Stimulated activated naive CD4-positive, alpha-beta T cell treated with Interleukin-2 at 50 U/mL for 16 hours (primary cell): ENCODE measurements at places on chromosomes 3 and 15.

GRCh38 chr3:170622369-170623159 is 36.7 kb upstream of the SLC7A14 start:
- no peak for DNase-seq

- no peak for DNase-seq
Observed at GRCh38 chr15:63042877-63043334, 359 bp downstream of the TPM1 start.

DNA sequence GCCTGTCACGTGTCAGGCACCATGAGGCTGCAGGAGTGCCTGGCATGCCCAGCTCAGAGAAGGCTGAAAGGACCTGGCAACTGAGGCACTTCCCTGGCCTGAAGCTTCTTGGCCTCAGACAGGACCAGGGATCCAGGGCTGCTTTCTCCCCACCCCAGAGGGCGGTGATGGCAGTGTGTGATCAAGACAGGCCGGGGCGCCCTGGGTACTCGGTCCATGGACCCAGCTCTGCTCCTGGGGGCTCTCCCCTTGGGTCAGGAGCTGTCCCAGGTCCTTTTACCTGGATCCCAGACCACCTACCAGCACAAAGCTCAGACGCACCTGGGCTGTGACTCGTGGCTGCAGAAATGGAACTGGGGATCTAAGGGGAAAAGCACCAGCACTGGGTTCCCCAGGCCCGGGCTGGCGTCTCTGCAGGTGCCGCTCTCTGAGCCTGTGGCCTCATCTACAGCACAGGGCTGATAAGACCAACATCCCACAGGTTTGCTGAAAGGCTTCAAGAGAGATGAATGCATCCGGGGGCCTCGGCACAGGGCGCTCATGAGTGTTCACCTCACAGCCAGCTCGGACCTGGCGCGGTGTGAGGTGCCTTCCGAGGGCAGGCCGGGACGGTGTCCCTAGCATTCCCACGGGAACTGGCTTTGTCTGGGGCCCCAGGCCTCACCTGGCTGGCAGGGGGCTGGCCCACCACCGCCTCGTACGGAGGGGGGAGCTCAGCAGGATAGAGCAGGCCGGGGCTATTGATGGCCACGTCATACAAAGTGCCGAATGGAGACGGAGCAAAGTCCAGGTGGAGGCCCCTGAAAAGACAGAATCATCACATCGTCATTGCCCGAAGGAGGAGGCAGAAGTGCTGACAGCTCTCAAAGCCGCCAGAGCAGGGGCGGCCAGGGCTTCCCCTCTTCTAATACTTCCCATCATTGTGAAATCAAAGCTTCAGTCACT is 133.6 kb downstream of the NSMCE3 start:
- DNase-seq = no peak

GRCh38 chr3:43465109-43465508 is 156.7 kb downstream of the ANO10 start:
- DNase-seq = no peak

DNA sequence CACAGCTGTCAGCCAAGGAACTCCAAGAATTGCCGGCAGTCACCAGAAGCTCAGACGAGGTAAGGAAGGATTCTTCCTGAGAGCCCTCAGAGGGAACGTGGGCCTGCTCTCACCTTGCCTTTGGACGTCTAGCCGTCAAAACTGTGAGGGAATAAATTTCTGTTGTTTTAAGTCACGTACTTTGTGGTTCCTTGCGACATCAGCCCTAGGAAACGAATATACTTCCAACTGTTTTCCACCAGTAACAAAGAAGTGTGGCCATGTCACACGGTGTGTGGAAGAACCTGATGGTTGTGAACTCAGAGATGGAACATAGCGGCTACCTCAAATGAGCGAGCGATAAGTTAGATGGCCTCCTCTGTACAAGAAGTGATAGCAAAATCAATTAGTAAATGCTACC is 41.0 kb upstream of the B3GNT5 start:
- DNase-seq = no peak

DNA sequence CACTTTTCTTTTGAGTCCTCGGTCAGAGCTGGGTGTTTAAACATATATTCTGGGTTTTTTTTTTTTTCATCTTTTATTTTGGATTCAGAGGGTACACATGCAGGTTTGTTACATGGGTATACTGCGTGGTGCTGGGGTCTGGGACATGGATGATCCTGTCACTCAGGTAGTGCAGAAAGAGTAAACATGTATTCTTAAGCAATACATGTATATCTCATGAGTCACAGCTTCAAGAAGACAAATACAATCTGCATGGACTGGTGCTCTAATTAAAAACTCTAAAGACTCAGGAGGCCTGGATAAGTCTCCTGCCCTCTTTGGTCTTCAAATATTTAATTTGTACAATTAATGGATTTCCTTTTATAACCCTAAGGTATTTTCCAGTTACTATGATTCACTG is 50.6 kb upstream of the PHLDB2 start:
- DNase-seq = no peak
